ENCODE measurements at places on chromosomes 7 and 10.

- no peak for DNase-seq
Measured at GRCh38 chr10:72098301-72098835, 10.0 kb upstream of the SPOCK2 start.

- DNase-seq: no peak
Measured at GRCh38 chr7:332020-332517, 42.1 kb downstream of the FOXL3 start.

DNA sequence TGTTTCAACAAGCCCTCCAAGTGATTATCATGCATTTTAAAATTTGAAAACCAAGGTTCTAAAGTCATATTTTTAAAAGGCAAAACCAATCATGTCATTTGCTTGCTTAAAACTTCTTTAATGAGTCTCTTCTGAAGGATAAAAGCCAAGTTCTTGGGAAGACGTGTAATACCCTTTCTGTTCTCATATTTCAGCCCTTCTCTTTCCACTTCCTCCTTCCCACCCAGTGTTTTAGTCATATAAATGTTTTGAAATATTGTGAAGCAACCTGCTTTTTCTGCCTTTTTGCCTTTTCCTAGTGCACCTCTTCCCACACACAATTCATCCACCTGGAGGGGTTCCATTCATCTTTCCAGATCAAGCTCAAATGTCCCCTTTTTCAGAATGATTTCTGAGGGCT is 211.1 kb upstream of the LRRTM3 start:
- no peak for DNase-seq

- DNase-seq: no peak
Measured at GRCh38 chr10:22464966-22465629, 119.8 kb downstream of the SPAG6 start.

DNA sequence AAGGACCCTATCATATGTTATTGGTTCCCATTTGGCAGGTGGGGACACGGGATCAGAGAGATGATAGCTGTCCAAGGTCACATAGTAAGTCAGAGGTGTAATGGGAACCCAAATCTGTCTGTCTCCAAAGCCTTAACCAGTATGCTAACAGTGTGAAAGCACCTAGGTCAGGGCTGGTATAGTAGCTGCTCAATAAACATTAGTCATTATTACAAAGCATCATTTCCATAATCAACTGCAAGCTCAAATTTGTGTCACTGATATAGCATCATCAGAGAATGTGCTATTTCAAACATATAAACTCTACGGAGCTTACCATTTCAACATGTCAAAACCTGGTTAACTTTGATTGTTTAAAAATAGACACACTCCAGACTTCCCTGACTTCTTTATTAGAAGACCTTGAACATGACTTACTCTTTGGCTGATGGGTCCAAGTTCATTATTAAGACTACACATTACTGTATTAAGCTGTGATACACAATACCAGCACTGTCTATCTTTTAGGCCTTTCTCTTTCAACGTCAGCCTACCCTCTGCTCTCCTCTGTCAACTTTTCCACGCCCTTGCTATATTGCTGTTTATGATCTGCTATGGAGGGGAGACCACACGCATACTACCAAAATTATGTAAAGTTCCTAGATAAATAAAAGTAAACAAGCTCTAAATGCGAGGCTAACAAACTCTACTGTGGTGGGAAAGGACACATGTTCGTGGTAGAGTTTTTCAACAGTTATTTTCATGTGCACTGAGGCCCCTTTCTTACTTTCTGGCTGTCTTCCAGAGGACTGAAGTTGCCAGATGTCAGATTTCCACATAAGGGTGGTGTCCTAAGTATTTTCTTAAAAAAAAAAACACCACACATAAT is 33.6 kb downstream of the DNMBP start:
- no peak for DNase-seq

DNA sequence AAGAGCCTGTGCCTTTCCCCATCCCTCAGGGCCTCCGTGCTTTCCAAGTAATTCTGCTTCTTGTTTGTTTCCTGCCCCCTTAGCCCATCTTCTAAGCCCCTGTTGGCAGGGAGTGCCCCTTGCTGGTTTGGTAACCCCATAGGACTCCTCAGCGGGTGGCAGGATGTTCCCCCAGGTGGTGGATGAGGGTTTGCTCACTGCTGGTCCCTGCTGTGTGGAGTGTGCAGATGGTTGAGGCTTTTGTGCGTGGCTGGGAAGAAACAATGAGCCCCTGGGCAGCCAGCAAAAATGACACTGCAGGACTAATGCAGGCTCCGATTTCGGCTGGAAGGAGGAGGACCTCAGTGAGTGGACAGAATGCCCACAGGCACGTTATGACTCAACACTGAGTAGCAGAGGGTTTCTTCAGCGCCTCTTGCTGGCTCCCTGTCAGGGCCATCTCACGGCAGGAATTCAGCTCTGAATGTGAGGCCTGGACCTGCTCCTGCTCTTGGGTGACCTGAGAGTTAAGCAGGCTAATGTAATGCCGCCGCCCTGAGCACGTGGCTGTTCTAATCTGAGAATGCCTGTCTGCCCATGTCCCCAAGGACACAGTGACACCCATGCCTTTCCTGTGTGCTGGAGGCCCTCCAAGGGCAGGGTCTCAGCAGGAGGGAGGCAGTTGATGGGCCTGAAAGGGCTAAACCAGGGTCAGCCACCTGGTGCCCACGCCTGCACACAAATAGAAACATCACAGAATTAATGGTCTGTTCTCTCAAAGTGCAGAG is 16.6 kb downstream of the BAG3 start:
- DNase-seq: no peak

GRCh38 chr10:9301148-9301547 is 1246.7 kb downstream of the GATA3 start:
- DNase-seq: no peak

DNA sequence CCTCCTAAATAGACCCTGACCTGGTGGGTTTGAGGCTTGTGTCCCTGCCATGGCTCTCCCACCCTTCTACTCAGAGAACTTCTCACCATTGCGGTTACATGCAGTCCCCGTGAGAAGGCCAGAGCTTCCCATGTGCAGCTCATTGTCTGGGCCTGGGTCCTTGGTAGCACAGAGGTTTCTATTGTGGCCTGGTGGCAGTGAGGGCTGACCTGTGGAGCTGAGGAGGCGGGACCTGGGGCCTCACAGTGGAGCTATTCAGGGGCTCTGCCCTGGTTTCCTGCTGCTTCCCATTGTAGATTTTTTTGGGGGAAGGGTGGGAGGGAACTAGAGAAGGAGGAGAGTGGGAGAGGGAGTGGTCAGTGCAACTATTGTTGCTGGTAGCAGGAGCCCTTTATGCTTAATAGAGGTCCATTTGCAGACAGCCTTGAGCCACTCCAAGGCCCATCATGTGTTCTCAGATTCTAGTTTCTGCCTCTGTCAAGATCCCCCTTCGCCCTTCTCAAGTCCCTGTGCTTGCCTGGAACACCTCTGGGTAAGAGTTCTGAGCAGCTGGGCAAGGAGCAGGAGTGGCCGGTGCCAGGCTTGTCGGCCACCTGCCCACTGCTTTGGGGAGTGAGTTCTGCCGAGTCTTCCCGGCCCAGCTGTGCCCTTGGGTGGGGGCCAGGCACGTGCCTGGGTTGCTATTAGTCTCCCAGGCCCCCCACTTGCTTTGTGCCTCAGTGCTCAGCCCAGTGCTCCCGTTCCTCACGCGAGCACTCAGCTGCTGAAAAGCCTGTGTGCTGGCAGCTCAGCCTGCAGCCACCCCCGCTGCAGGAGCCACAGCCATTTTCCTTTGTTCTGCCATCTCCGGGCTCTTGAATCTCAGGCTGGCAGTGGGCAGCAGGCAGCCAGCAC is 10.7 kb downstream of the TSPAN14 start:
- no peak for DNase-seq

DNA sequence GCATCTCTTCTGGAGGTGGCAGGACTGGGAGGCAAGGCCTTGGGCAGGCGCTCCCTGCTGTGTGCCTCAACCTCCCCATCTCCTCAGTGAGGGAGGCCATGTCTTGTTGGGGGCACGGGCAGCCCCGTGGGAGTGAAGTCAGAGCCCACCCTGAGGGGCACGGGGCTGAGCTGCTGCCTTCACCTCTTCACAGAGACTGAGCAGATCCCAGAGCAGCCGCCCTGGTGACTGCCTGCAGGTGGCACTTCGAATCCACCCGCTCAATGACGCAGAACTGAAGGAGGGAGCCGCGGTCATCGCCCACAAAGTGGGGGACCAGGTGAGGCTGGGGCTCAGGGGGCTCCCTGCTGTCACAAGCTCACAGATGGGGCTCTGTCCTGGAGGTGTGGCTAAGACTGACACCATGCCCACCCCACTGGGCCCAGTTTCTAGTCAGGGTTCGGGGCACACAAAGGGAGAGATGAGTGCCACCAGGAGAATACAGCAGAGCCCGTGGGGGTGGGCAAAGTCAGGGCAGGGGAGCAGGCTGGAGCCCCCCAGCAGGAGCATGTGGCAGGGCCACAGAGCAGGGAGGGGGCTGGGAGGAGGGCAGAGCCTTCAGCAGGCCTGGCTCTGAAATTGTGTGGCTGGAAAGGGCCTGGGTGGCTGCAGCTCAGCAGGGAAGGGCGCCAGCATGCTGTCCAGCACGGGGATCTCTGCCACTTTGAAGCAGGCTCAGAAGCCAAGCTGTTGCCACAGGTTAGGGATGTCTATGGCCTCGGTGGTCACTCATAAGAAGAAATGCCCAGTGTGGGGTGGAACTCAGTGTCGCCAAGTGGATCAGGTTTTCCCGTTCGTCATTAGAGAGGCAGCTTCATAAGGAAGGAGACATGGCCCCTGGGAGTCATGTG is 18.8 kb upstream of the CHST12 start:
- DNase-seq: no peak

- no peak for DNase-seq
Measured at GRCh38 chr10:8389630-8390029, 335.1 kb downstream of the GATA3 start.

- no peak for DNase-seq
Measured at GRCh38 chr10:10516346-10517130, 501.1 kb upstream of the CELF2 start.

- no peak for DNase-seq
Measured at GRCh38 chr7:99860281-99861127, 16.3 kb downstream of the OR2AE1 start.

DNA sequence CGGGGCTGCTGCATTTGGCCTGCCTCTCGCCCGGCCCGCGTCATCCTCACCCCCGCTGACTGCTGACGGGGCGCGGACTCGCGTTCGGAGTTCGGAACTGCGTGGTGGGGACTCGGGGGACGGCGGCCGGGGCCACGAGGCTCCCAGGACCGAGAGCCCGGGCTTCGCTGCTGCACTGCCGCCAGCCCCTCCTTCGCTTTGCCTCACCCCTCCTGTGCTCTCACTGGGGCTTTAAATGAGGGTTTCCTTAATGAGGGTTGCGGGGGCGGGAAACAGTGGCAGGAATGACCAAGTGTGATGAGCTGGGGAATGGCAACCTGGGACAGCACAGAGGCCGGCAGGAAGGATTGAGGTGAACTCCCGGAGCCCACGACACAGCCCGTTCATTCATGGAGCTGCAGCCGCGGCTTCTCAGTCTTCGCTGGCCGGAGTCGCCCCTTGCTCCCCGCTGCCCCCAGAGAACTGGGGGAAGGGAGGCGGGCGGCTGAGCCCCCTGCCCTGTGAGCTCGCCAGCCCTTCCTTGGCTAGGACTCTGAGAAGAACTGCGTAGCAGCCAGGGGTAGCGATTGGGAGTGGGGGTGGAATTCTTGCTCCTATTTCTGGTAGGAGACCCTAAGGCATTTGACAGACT is 1.5 kb upstream of the LRRC4 start:
- DNase-seq: no peak

DNA sequence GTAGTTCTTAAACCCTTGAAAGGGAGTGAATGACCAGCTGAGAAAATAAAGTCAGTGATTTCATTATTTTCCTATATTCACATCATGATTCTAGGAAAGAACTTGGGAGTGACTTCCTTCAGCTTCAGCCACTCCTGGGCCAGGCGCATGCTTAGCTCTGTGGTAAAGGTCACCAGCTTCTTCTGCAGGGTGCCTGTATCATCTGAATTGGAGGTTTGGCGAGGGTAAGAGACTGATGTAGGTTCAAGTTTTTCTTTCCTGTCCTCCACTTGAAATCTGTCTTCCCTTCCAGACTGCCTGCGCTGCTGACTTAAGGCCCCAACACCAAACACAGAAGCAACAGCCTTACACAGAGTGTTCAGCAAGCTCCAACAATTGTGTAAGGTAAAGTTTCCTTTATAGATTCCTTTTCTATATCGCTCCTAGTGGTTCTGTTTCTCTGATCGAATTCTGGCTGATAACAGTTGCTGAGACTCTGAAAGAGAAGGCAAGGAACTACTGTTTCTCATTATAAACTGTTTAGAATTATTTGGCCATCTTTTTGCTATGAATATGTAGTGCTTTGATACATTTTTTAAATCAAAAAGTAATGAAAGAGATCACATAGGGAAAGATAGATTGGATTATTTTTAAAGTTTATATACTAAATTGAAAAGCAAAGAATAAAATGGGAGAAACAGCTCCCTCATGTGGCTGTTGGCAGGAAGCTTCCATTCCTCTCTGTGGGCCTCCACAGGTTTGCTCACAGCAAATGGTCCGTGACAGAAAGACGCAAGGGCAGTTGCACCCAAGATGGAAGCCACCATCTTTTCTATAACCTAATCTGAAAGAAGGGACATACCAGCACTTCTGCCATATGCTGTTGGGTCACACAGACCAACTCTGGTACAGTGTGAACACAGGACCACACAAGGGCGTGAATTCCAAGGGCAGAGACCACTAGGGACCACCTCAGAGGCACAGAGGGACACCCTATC is 14.0 kb downstream of the GATAD1 start:
- DNase-seq: no peak

- no peak for DNase-seq
Measured at GRCh38 chr10:76201962-76202361, 770.5 kb downstream of the LRMDA start.

DNA sequence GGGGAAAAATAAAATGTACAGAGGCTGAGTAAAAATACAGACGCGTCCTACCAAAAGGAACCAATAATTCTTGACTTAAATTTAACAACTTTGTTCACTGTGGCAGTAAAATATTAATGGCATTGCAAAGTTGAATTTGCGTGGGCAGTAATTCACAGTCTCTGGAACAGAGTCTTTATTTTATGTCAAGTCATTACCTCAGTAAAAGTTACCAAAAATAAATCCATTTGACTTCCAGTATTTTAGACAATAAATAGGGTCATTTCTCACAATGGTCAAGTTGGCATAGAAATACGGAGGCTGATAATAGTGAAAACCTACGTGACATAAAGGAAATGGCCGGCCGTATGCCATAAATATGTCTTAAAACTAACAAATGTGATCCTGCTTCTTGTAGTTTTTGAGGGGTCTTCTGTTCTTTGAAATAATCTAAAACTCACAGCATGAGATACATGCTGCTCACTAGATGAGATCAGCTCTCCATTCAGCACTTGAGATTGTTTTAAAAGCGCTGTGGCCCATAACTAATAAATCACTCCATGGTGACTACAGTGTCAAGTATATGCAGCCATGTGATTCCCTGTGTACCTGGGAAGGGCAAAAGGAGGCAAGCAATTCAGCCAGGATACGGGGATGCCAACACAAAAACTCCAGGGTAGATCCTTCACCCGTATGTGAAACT is 75.3 kb downstream of the DOCK4 start:
- DNase-seq: no peak

DNA sequence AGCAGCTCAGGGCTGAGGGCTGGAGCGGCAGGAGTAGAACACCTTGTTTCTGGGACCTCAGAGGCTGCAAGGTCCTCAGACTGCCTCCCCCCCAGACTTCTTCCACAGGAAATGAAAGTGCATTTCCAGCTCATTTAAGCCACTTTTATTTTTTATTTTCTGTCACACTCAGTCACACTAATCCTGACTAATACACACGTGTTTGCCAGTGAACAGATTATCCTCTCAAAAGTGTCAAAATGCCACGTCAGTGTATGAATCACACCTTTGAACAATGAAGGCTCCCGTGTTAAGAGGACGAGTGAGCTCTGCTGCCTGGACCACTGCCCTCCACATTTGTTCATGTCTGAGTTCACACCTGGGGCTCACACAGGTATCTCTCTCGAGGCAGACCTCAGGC is 488.5 kb downstream of the DNAJB6 start:
- DNase-seq: no peak

- DNase-seq: no peak
Measured at GRCh38 chr7:132548489-132549078, 27.7 kb downstream of the PLXNA4 start.
